Thyroid gland (tissue), 4 donors: ENCODE measurements at places on chromosomes 6 and 20. TPM values are rescaled to one million over a fixed set of nuclear protein-coding genes. Genes with fewer than 3 reads are reported as not detected.
A peak's percentile ranks its signal among the peaks of the same experiment; 100 is the strongest.

GRCh38 chr6:32954986-32955802 lies 2.3 kb upstream of the HLA-DMA start:
- no peak for DNase-seq
- H3K27ac ChIP-seq = no peak overlapping the region
- peaks cover 3% of the 10 kb centered on the region for H3K4me1 ChIP-seq
- H3K36me3 ChIP-seq = no peaks in the 10 kb centered on the region
- H3K4me3 ChIP-seq = no peak overlapping the region
- no peaks in the 10 kb centered on the region for H3K27me3 ChIP-seq

DNA sequence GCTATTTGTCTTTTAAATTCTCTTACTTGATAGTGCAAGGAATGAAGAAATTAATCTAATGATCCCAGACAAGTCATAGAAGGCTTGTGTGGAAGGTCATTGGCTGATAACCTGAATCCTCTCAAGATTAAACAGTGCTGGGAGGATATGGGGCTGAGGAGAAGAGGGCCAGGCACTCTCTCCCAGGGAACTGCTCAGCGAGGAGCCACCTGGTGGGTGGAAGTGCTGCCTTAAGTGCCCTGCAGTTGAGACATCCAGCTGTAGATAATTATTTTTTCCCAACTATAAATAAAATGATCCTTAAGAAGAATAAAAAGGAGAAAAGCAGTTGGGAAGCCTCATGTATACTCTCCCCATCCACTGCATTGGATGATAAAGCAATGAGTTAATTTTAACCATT lies 47.9 kb downstream of the BTBD3 start:
- no peaks in the 10 kb centered on the region for H3K36me3 ChIP-seq
- H3K4me1 ChIP-seq = no peaks in the 10 kb centered on the region
- no peaks in the 10 kb centered on the region for H3K27me3 ChIP-seq
- DNase-seq = no peak
- no peak overlapping the region for H3K4me3 ChIP-seq

DNA sequence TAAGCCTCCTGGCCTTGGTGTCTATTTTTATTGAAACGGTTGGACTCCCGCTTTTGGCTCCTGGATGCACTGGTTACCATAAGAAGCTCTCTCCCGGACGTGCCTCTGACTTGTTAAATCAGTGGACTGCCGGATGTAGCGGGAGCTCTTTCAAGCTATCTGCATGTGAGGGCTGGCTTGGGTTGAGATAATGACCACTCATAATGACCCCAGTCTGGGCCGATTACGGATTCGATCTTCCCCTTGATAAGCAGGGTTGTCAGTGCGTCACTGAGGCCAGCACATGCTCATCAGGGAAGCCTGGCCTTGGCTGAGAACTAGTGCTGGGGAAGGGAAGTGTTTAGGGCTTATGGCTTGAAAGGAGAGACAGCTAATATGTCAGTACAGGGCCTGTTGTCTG lies 528.1 kb downstream of the CDH26 start:
- DNase-seq = no peak
- no peak overlapping the region for H3K4me3 ChIP-seq
- H3K4me1 ChIP-seq = no peaks in the 10 kb centered on the region
- no peaks in the 10 kb centered on the region for H3K36me3 ChIP-seq

DNA sequence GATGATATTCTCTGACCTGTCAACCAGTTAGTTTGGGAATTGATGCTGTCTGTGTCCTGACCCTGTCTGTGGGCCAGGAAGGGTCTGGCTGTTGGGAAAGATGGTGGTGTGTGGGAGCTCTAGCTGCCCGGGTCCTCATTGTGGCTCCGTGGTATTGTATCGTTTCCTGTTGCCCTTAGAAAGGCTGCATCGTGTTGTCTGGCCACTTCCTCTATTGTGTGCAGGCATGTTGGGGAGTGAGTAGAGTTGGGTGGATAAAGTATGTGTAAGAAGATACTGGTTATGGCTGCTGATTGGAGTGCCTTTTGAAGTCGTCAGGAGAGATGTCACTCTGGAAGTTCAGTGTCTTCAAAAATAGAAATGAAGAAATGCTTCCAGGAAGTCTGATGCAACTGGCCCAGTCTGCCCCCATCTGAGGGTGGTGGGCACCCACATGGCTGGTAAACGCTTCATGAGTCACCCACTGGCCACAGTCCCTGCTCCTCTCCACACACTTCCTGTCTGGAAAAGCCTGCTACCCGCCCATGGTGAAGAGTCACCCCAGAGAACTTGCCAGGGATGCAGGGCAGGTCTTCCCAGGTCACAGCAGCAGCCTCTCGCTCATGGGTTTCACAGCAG lies 27.9 kb downstream of the PPARD start:
- H3K36me3 ChIP-seq = no peaks in the 10 kb centered on the region
- H3K4me3 ChIP-seq = no peak overlapping the region
- peak; percentile 48 for DNase-seq

DNA sequence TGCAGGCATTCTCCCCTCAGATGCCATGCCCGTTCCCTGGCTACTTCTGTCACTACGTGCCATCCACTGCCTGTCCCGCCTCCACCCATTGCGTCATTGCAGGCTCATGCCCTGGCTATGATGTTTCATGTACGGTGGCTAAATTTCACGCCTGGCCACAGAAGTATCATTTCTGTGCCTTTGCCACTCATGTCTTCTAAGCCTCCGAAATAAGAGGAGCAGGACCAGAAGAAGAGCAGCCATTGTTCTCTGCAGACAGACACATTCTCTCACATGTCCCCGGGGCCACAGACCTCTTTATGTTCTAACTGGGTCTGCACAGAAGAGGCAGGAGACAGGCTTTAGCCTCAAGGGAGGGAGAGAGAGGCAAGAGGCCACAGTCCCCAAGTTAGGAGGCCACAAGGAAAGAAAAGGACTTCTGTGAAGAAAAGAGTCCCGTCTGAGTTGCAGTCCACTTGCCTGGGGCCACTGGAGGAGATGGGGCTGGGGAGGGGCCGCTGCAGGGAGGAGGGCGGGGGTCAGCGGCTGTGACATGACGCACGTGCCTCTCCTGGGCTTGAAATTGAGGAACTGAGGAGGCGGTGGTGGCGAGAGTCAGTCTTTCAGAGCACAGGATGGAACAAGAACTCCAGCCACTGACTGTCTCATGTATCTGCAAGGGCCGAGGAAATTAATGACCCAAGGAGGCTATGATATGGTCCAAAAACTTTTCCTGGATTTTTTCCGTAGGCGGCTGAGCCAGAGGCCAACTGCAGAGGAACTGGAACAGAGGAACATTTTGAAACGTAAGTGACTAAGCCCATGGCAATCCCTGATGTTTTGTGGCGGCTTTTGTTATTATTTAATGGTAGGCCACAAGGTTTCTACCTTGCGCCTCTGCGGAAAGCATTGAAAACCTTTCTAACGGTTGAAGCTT lies 55.9 kb downstream of the TBC1D7 start:
- no peak overlapping the region for H3K27ac ChIP-seq
- no peaks in the 10 kb centered on the region for H3K4me1 ChIP-seq
- H3K4me3 ChIP-seq = no peak overlapping the region
- H3K36me3 ChIP-seq = no peaks in the 10 kb centered on the region
- DNase-seq = no peak

GRCh38 chr20:50798650-50799049 lies 3.8 kb downstream of the BCAS4 start:
- no peaks in the 10 kb centered on the region for H3K36me3 ChIP-seq
- DNase-seq = no peak
- H3K27ac ChIP-seq = peak overlapping the region; percentile 91
- no peaks in the 10 kb centered on the region for H3K27me3 ChIP-seq
- H3K4me3 ChIP-seq = no peak overlapping the region
- H3K4me1 ChIP-seq = peaks cover 4% of the 10 kb centered on the region

DNA sequence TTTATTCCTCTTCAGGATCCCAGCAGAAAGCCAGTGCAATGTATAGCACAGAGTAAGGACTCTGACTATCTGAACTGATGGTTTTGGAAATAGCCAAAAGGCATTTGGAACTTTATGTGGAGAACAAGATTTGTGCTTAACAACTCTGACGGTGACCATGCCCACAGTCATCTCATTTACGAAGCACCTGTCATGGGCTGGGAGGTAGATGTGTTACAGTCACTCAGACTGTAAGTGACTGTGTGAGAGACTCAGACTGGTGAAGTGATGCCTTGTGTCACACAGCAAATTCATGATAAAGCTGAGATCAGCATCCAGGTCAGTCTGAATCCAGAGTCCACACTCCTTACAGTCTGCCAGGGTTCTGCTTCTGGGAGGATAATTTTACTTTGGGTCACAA lies 23.9 kb upstream of the FAM83C start:
- H3K36me3 ChIP-seq = no peaks in the 10 kb centered on the region
- H3K27ac ChIP-seq = peak overlapping the region; percentile 81
- no peaks in the 10 kb centered on the region for H3K27me3 ChIP-seq
- no peak overlapping the region for H3K4me3 ChIP-seq
- peaks cover 51% of the 10 kb centered on the region for H3K4me1 ChIP-seq

ZNF341 gene
- 3.3 TPM for total RNA-seq

PHACTR3 gene
- not detected for total RNA-seq

DNA sequence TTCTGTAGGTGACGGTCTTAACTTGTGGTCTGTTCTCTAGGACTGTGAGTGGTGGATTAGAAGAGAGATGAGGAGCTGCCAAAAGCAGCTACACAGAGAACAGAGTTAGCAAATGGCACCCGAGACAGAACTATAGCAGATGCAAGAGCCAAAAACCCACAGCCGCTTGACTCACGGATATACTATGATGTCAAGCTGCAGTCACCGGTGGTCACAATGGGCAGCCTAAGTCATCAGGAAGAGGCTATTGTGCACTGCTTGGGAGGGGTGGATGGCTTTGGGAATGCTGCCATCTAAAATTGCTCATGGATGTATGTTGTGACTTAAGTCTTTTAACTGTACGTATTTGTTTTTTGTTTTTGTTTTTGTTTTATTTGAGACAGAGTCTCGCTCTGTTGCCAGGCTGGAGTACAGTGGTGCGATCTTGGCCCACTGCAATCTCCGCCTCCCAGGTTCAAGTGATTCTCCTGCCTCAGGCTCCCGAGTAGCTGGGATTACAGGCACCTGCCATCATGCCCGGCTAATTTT lies at the start of gene GTSF1L:
TSS of gene GTSF1L (minus strand) at position 192 of the 528 bp plus-strand sequence. CDS start 308 bp downstream, outside the sequence.
- no peak within 1 kb of the TSS for H3K27ac ChIP-seq
- H3K27me3 ChIP-seq = no peaks in the 10 kb centered on the region
- no peaks in the 10 kb centered on the region for H3K36me3 ChIP-seq

GRCh38 chr6:167487749-167488664 lies 163.1 kb downstream of the TTLL2 start:
- no peaks in the 10 kb centered on the region for H3K4me1 ChIP-seq
- H3K27ac ChIP-seq = no peak overlapping the region
- H3K36me3 ChIP-seq = no peaks in the 10 kb centered on the region
- no peak for DNase-seq
- no peak overlapping the region for H3K4me3 ChIP-seq

DNA sequence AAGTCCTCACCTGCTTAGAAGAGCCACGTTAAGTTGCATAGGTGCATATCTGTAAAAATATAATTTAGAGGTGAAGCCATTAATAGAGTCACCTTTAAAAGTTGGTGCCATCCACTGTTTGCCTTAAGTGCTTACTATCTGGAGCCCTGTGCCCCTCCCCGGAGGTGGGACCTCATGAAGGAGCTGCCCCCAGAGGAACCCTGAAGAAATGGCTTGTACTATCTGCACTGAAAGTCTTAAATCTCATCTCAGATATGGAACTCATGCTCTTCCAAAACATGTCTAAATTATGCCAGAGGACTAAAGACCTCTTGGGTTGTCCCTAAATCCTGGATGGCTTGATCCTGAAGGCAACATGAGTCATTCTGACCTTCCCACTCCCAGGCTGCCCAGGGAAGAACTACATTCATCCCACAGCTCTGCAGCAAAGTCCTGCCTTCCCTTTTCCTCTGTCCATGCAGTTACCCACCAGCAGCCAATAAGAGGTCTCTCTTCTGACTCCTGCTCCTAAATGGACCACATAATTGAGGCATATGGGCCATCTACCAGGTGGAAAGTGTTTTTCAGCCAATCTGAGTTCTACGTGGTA lies 85.3 kb downstream of the ASXL1 start:
- H3K27me3 ChIP-seq = no peaks in the 10 kb centered on the region
- no peak overlapping the region for H3K4me3 ChIP-seq
- peaks cover 28% of the 10 kb centered on the region for H3K4me1 ChIP-seq
- no peaks in the 10 kb centered on the region for H3K36me3 ChIP-seq

GRCh38 chr20:36736451-36737182 lies 9.3 kb downstream of the NDRG3 start:
- DNase-seq = no peak
- no peak overlapping the region for H3K4me3 ChIP-seq
- no peaks in the 10 kb centered on the region for H3K4me1 ChIP-seq
- no peaks in the 10 kb centered on the region for H3K36me3 ChIP-seq
- no peaks in the 10 kb centered on the region for H3K27me3 ChIP-seq
- no peak overlapping the region for H3K27ac ChIP-seq

DNA sequence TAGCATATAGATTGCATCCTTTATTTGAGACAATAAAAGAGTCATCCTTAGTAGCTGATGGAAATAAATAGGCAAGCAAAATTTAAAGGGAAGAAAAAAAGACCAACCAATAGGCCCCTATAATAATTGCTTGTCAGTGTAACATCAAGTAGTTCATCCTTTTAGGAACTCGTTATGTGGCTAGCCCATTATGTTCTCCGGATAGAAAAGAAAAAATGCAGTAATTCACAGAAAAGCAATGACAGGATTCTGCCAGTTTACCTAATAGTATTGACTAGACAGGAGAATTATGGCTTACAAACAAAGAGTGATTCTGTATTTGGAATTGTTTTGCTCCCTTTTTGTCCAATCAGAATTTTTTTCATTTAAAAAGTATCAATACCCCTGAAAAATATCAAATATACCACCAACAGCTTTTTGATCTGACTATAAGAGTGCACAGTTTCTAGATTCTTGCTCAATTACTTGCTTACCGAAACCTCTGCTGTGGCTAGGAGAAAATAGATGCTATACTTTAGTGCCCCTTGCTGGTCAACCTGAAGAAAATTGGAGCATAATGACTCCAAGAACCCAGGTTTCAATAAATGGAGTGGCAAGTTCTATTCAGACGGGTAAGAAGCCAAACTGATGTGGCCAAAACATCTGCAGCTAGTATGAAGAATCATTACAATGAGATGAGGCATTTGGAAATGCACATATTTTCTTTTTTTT lies 91.5 kb upstream of the SASH1 start:
- no peaks in the 10 kb centered on the region for H3K27me3 ChIP-seq
- no peak for DNase-seq
- no peak overlapping the region for H3K4me3 ChIP-seq
- peaks cover 39% of the 10 kb centered on the region for H3K4me1 ChIP-seq

TUBB1 gene
- total RNA-seq = not detected

DNA sequence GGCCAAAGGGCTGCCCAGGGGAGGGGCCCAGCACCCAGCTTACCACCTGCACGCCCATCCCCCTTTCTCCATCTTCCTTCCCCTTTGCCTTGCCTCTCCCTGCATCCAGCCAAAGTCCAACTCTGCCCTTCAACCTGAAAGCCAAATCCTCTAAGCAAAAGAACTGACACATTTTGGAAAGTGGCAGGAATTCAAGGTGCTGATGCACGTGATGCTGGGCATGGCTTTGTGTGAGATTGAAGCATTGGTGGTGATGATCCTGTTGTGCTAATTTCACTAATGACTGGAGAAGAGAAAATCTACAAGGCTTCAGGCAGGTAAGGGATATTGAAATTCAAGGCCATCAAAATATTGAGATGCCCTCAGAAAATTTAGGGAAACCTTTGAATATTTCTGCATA lies 23.3 kb downstream of the SYNDIG1 start:
- H3K27ac ChIP-seq = no peak overlapping the region
- no peaks in the 10 kb centered on the region for H3K27me3 ChIP-seq
- DNase-seq = no peak
- no peak overlapping the region for H3K4me3 ChIP-seq
- no peaks in the 10 kb centered on the region for H3K36me3 ChIP-seq
- H3K4me1 ChIP-seq = no peaks in the 10 kb centered on the region

PRDM1 gene
- 6.6 TPM for total RNA-seq
